Stimulated activated naive CD8-positive, alpha-beta T cell treated with anti-CD3 and anti-CD28 coated beads, Interleukin-15, amount 100 ng/mL, for 72 hours (primary cell): ENCODE measurements at places on chromosomes 7 and 10.

DNA sequence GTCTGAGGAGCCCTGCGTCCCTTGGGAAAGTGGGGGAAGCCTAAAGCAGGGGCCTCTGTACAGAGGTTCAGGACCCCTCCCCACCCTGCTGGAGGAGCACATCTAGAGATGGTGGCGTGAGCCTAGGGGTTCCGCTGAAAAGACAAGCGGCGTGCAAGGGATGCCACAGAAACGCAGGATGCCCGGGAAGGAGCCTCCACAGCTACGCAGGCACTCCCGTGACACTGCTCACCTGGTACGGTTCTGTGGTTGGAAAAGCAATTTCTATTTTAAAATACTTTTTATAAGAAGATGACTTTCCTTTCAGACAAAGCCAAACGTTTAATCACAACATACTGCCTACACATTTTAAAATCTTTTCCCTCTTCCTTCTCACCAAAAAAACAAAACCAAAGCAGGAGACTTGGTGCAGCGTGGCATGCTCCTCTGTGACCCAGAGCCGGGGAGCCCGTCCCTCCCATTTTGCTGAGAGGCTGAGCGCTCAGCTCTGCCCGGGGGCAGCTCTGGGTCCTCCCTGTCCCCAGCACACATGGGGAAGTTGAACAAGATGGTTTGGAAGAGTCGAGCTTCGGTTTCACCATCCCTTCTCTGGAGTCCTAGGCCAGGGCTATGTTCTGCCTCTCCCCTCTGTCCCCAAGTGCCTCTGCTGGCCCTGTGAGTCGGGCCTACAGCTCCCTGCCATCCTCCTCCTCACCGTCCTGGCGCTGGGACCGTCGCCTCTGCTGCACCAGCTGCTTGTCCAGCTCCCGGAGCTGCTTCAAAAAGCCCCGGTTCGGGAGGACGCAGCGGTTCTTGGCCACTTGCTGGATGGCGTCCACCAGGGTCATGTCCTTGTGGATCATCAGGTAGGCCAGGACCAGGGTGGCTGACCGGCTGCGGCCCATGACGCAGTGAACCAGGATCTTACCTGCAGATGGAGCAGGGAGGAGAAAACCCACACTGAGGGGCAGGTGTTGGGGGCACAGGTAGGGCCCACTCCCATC, 74.0 kb upstream of the SAMD8 start:
- DNase-seq: no peak

- DNase-seq: no peak
Observed at GRCh38 chr7:130152493-130153210, 52.6 kb downstream of the TMEM209 start.

DNA sequence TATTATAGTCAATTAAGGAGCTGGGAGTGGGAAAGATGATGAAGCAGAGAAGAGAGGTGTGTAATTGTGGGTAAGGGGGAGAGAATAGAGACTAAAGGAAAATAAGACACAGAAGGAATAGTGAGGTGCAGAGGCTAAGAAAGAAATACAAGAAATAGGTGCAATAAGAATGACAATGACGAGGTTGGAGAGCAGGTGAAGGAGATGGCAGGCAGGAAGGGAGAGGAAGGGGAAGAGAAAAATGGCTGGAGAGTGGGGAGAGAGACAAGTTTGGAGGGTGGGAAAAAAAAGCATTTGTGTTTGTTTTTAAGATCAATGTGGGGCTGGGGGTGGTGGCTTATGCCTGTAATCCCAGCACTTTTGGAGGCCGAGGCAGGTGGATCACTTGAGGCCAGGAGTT, 27.6 kb upstream of the MKLN1 start:
- DNase-seq: no peak

GRCh38 chr7:127438836-127439235, 46.3 kb upstream of the ZNF800 start:
- no peak for DNase-seq

DNA sequence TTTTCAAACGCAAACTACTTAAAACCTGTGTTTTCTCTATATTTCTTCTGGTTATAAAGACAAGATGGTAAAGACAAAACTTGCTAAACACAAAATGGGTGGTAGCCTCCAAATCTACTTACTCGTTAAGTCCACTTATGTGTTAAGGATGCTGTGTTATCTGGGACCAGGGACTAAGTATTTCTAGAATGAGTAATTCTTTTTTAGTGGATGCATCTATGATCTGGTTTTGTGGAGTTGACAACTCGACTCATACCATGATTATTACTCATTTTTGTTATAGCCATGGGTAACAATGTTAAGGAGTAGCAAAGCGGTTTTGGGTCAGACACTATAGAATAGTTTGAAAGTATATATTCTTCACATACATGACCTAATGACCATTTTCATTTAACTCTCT, 239.5 kb upstream of the FOXP2 start:
- DNase-seq: no peak

DNA sequence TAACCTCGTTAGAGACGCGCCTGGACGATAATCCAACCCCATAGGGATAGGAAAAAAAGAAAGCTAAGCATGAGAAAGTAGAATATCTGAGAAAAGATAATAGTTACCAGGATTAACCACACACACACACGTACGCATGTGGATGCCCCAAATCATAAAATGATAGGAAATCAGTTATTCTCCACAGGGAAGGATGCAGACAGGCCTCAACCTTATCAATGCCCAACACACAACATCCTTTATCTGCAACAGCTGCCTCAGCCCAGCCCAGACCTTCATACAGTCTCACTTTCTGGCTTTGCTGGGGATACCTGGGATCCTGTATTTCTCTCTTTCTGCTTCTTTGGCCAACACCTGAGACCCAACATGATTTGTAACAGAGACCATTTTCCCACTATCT, 123.0 kb downstream of the NOC3L start:
- no peak for DNase-seq

- DNase-seq: no peak
Observed at GRCh38 chr10:49330127-49330665, 31.2 kb downstream of the C10orf71 start.

DNA sequence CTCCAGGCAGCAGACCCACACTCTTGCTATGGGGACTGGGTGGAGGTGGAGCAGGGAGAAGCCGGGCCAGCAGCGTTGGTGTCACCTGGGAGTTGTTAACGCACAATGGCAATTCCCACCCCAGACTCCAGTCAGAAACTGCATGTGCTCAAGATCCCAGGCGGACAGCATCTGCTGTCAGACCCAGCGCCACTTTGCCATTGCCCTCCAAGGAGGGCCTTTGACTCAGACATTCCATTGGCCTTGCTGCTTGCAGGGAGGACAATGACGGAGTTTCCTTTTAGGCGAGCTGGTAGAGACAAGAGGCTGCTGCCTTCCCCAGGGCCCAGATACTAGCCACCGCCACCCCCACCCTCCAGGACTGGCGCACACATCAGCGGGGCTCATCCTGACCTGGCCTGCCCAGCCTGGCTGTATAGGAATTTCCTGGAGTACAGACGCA, 34.5 kb downstream of the ZNF775 start:
- DNase-seq: no peak

GRCh38 chr7:139987691-139988516, 74.8 kb downstream of the PARP12 start:
- DNase-seq: no peak

GRCh38 chr10:104069613-104070012, 16.1 kb downstream of the COL17A1 start:
- DNase-seq: no peak

- no peak for DNase-seq
Observed at GRCh38 chr7:39199006-39199405, 221.3 kb downstream of the POU6F2 start.

DNA sequence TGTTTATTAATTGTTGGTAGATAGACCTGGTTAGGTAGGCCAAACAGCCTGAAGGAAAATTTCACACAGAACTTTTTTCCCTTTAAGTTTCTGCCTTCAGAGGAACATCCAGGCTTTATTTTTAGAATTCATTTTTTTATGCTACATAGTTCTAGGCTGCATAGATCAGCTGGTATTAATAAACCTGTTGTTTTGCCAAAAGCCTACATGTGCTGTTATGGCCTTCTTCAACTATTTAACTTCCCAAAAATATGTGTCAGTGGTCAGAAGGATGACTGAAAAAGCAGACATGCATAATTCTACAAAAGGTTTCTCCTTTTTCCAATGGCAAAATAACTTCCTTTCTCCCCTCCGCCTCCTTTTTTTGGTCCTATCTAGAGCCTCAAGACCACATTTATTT, 303.0 kb upstream of the DKK1 start:
- DNase-seq: no peak

DNA sequence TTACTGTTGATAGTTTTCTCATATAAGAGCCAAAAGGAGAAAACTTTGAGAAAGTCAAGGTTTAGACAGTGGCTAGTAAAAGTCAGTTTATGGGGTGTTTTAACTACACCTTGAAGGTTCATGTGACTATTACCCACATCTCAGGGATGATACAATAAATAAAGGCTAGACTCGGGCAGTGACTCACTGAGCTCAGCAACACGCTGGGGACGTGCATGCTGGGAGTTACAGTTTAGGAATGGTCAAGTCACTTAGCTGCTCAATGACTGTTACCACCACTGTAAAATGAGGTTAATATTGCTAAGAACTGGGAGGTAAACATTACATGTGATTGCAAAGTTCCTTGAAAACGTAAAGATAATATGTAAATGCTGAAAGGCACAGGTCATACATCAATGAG, 1254.4 kb upstream of the PHF14 start:
- no peak for DNase-seq

DNA sequence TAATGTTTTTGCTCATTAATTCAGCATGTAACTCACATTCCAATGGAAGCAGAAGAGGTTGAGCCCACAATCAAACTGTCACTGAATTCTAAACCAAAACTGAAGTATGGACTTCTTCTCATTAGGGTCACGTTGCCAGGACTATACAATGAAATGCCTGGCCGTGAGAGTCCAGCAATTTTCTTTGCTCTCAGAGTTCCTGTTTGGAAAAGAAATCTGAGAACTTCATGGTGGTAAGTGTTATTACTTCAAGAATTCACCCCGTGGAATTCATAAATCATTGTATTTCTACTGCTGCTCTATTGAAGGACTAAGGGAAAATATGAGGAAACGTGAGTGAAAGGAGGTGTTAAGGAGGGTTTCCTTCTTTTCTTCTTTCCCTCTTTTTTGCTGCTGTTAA, 441.8 kb upstream of the AKR1E2 start:
- no peak for DNase-seq

GRCh38 chr10:104274762-104275721, 6.1 kb downstream of the GSTO2 start:
- peak; percentile 61 for DNase-seq

- DNase-seq: no peak
Observed at GRCh38 chr10:58107506-58107905, 160.2 kb downstream of the IPMK start.

- DNase-seq: no peak
Observed at GRCh38 chr7:44846816-44847508, 925 bp downstream of the H2AZ2 start.

DNA sequence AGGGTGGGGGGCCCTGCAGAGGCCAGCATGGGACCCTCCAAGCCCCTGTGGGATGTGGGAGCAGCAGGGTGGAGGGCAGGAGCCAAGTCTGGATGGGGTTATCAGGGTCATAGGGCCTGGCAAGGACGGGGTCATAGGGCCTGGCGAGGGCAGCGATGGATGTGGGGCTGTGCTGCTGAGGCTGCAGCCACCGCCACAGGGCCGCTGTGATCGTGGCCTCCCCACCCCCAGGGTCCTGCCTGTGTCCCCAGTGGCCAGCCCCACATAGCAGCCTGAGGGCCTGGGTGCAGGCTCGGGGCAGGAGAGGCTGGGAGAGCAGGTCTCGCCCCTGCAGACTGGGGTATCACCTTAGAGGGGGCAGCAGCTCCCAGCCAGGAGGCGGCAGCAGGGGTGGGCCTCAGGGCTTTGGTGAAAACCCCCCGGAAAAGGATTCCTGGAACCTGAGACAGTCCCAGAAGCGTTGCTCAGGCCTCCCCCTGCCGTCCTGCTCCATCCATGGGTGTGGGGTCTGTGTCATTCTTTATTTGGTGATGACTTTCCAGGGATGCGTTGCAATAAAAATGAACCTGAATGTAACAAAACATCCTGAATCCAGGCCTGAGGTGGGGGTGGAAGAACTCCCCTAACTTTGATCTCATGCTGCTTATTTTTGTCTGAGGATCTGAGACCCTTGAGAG, 107.3 kb upstream of the SHH start:
- DNase-seq: no peak

DNA sequence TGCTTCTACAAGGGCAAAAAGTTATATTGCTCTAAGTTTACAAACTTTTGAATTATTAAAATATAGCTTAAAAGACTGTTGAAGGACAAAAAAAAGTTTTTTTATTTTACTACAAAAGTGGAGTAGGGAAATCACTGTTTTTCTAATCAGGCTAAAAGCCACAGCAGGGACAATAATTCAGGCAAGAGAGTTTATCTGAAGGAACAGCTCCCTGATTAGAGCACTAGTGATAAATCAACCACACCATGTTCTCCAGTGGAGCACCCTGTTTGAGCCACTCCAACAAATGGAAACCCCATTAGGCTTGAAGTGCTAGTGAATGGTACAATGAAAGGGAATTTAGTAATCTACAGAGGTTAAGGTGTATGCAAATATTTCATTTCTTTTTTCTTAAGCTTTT, 357.1 kb downstream of the SEMA3D start:
- no peak for DNase-seq

DNA sequence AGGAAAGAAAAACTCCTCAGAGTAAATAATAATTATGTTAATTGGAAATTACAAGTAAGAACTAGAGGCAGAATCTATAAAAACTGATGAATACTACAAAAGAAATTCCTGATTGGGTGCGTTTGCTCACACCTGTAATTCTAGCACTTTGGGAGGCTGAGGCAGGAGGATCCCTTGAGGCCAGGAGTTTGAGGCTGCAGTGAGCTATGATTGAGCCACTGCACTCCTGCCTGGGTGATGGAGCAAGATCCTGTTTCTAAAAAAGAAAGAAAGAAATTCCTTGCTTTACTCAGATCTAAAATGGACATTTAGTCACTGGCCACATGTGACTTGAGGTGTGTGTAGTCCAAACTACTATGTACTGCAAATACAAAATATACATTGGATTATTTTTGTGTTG, 42.0 kb downstream of the MCU start:
- DNase-seq: no peak

- DNase-seq: no peak
Observed at GRCh38 chr7:95011995-95012394, 104.6 kb downstream of the PPP1R9A start.

GRCh38 chr7:85343484-85343883, 156.6 kb upstream of the SEMA3D start:
- DNase-seq: no peak

DNA sequence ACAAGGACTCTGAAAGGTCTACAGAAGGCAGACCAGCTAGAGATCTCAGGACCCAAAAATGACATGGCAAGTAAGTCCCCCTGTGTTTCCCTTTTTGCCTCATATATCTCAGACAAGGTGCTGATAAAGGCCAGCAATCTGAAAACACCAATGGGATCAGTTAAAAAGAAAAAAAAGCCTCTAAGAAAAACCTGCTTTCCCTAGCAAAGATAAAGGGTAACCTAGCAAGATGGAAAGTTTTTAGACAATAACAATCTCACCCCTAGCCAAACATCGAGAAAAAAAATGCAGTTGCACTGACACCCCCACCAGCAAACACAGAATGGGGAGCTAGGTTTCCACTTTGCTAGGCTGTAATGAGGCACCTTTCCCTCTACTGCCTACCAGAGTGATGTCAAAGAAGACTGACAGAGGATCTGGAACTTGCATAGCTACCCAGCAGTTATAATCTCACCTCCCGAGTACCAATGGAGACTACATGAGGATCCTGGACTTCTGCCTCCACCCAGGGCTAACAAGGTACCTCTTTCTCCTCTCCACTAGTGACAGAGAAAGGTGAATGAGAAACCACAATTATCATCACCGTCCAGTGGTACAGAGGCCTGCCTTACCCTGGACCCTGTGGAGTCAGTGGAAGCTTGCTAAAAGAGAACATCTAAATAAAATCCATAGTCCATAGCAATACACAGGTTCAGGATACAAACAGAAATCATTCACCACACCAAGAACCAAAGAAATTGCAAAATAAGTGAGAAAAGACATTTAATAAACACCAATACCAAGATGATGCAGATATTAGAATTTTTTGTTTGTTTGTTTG, 240.8 kb downstream of the ARHGAP12 start:
- no peak for DNase-seq
